Stimulated activated CD8-positive, alpha-beta memory T cell treated with anti-CD3 and anti-CD28 coated beads, Interleukin-15, amount 100 ng/mL, for 1 hour (primary cell): ENCODE measurements at places on chromosomes 2 and 18.

- DNase-seq = no peak
Observed at GRCh38 chr2:205311201-205311600, 371.1 kb upstream of the NRP2 start.

GRCh38 chr2:177584030-177584692 lies 191.6 kb downstream of the AGPS start:
- no peak for DNase-seq

GRCh38 chr18:57533868-57534510 lies 52.5 kb downstream of the FECH start:
- DNase-seq = no peak

DNA sequence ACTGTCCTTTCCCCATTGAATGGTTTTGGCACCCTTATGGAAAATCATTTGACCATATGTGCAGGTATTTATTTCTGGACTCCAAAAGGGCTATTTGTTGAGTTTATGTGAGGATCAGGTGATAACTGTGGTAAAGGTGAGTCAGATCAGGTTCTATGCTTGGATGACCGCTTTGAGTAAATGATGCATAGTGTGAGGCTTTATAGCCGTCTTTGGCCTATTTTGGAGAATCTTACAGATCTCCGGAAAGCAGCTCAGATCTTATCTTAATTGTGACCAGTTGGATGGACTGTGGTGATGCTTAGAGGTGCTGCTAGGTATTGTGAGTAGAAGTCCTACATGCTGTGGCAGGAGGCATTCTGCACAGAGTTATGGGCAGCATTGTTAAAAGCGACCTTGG lies 126.2 kb downstream of the METTL8 start:
- no peak for DNase-seq

DNA sequence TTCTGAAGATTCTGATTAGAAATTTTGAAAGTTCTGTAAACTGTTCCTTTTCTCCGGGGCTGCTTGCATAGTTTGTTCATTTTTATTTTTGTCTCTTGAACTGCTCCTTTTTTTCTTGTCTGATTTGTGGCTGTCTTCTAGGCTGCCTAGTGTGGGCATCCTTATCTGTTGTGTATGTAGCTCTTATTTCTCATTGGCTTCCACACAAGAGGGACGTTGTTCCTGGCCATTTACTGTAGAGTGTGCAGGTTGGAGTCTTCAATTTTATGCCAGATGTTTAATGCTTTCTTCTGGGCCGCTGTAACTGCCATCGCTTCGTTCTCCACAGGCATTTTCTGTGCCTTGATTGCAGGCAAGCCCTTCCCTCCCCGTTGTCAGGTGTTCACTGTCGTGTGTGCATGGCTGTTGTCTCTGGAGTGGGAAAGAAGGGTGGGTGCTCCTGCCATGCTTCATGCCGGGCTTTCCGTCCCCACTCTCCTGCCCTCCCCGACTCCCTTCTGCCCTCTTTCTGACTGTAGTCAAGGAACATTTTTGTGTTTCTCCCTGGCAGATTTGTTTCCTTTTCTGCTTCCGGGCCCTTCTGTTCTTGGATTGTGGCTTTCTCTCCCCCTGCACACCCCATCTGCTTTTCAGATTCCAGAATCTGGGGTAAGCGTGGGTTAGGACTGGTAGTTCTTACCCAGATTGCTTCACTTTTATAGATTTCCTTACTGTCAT lies 15.5 kb downstream of the CEP192 start:
- no peak for DNase-seq

DNA sequence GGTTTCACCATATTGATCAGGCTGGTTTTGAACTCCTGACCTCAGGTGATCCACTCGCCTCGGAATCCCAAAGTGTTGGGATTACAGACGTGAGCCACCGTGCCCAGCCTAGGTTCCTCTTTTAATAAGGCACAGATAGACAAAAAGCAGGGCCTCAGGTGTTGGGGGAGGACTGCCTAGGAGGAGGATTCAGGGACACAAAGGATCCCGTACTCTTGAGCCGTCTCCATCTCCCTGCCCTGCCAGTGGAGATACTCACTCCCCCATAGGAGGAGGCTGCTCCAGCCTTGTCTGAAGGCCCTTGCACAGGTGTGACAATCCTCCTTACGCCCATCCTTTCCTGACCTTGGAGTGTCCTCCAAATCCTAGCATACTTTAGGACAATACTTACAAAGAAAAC lies 32.0 kb upstream of the TFCP2L1 start:
- no peak for DNase-seq

GRCh38 chr18:75365837-75366236 lies 61.7 kb downstream of the SMIM21 start:
- DNase-seq = no peak

- DNase-seq = no peak
Observed at GRCh38 chr2:70397186-70397585, 95.3 kb upstream of the FAM136A start.

DNA sequence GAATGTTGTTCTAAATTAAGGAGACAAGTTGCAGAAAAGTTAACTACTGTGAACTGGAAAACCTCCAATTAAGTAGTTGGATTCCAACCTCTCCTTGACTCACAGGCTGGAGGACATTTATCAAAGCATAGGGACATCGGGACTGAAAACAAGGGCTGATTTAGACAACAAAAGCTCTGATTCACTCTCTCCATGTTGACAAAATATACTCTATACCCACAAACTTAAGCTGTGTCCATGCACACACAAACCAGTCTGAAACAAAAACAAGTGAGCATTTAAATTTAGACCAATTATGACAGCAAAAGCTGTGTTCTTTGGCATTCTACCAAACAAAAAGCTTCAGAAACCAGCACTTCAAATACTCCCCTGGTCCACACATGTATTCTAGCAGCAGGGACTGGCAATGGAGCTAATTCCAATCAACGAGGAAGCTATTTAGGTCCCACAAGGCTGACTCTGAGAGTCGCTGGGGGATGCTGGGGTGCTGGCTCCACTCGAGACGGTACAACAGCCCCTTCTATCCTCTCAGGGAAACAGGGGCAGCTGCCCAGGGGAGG lies 71.4 kb downstream of the NXPH2 start:
- DNase-seq = no peak

DNA sequence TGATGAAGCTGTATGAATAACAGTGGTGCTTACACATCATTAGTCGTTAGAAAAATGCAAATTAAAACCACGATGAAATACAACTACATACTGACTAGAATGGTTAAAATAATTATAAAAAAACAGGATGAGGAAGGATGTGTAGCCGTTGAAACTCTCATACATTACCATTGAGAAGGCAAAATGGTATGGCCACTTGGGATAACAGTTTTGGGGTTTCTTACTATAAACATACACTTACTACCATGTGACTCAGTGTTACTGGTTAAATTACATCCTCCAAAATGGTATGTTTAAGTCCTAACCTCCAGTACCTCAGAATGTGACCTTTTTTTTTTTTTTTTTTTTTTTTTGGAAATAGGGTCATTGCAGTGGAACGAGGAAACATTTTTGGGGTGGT lies 58.4 kb downstream of the UBE2E3 start:
- no peak for DNase-seq

- DNase-seq = no peak
Observed at GRCh38 chr2:189658306-189659212, 2.7 kb upstream of the ASNSD1 start.

- DNase-seq = no peak
Observed at GRCh38 chr18:58132595-58133261, 88.7 kb downstream of the NEDD4L start.

GRCh38 chr2:32918774-32919173 lies 28.0 kb upstream of the LTBP1 start:
- no peak for DNase-seq

DNA sequence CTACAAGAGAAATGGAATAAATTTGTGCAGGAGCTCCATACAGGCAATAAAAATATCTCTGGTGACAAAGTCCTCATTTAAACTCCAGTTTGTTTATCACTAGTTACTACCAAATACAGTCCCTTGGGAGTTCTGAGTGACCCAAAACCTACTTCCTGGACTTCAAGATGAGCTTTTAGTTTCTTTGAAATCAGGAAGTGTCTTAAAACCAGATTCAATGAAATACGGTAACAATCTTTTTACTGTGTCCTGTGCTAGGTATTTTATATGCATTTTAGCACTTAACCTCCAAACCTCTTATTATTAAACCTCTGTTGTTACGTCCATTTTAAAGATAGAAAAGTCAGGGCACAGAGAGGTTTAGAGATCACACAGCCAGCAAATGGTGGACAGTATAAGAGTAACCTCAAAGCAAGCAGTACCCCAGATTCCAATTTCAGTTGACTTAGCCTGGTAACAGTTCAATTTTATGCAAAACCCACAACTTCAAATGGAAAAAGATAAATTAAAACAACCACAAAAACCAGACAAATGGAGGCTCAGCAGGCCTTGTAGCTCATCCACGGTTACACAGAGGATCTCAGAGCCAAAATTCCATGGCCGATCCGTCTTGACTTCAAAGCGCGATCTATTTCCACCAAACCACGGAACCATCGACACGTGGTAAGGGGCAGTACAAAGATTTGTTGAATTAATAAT lies 1.3 kb upstream of the KCMF1 start:
- no peak for DNase-seq

GRCh38 chr2:176072951-176073904 lies 10.5 kb downstream of the EVX2 start:
- DNase-seq = no peak

DNA sequence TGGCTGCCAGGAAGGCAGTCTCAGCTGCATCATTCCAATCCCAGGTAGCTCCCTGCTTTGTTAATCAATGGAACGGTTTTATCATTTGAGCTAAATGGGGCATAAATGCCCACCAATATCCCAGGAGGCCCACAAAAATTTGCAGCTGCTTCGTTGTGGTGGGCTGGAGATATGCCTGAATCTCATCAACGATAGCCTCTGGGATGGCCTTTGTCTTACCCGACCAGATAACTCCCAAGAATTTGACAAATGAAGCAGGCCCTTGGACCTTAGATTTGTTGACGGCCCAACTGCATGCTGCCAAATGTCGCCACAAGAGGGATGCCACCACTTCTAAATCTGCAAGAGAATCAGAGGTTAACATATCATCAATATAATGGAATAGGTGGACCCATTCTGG lies 236.4 kb downstream of the MBD5 start:
- DNase-seq = no peak

DNA sequence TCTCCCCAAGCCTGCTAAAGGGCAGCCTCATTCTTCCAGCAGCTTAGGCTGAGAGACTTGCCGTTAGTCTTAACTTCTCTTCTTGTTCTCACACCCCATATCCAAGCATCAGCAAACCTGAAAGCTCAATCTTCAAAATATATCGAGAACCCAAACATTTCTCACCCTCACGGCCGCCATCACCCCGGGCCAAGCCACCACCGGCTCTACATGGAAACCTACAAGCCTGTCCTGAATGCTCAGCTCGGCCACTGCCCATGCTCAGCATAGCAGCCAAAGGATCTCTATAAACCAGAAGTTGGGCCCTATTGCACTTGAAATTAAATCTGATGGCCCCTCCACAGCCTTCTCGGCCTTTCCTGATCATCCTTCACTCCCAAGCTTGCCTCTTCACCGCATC lies 2.1 kb downstream of the HS1BP3 start:
- DNase-seq = no peak

DNA sequence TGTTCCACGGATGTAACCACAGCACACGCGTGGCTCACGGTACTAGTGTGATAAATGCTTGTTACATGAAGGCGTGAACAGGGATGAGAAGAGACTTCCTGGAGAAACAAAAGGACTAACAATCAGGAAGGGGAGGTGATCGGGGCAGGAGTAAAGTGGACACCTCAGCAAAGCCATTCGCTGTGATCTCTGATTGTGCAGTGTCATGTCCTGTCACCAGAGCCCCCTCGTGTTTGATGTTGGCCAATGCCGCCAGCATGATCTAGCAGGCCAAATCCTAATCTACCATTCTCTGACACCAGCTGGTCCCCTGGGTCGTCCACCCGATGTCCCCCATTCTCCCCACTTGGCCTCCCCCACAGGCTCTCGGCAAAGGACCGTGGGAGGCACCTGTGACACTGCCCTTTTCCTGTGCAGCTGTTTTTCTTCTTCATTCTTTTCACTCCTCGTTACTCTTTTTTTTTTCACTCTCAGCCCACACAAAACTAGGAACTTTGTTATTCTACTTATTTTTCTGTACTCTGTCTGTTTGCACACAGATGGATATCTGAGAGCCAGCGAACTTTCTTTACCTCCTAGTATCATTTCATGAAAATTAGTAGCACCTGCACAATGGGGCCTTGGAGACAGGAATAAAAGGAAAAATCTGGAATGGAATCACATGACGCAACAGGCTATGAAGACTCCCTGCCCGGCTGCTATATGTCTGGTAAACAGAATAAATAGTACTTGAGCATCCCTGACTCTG lies 146.8 kb downstream of the TGIF1 start:
- no peak for DNase-seq

GRCh38 chr18:57989536-57989935 lies 54.5 kb upstream of the NEDD4L start:
- no peak for DNase-seq
